ENCODE measurements at places on chromosomes 1 and 21. TPM values are rescaled to one million over a fixed set of nuclear protein-coding genes. Genes with fewer than 3 reads are reported as not detected.
A peak's percentile ranks its signal among the peaks of the same experiment; 100 is the strongest.

DNA sequence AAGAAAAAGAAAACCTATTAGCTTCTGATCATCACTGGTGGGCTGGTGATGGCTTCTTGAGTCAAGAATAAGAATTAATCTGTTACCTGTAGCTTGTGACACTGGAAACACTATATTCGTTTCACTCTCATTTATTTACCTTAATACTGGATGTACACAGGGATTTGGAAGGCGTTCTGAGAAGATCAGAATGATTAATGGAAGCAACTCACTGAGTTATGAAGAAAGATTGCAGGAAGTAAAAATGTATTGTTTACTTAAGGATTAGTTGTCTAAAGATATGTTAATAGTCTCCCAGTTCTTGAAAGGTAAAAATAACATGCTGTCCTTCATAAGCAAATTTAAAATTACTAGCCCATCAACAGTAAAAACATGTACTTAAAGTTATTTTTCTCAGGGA is 644.9 kb upstream of the NCAM2 start:
- DNase-seq, result no peak

CYP4A11 gene
- total RNA-seq, result not detected

GRCh38 chr1:28756846-28757245 is 20.1 kb downstream of the YTHDF2 start:
- no peak for DNase-seq

GRCh38 chr1:30318864-30319718 is 404.3 kb downstream of the MATN1 start:
- DNase-seq, result no peak

DNA sequence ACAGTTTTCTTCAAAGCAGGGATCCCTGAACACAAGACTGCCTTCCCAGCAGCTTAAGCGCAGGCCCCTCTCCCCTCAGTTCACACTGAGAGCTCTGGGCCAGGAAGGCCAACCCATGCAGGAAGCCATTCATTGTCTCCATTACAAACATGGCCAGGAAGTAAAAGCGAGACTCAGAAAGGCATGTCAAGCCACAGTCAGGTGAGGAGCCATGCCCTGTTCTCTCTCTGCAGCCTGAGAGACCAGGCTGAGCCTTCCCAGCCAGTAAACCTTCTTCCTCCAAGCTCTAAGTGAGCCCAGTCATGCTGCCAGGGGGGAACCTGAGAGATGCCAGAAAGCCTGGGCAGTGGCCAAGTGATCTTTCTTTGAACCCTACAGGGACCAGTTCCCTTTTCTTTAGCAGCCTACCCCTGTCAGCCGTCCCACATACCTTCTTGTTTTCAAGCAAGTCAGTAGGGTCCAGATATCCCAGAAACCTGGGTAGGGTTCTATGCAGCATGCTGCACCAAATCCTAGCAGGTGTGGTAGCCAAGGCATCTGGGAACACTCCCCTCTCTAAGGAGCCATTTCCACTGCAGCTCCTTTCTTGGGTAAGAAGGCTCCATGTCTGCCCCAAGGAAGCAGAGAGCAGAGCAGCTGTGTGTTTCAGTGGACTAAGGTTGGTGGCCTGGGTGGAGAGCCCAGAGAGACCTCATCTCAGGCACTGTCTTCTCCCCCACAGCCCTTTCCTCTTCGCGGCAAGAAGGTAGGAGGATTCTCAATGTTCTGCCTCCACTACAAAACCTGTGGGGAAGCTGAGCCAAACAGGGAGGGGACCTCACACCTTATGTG is 977 bp downstream of the TRAF3IP3 start:
- DNase-seq, result no peak

DNA sequence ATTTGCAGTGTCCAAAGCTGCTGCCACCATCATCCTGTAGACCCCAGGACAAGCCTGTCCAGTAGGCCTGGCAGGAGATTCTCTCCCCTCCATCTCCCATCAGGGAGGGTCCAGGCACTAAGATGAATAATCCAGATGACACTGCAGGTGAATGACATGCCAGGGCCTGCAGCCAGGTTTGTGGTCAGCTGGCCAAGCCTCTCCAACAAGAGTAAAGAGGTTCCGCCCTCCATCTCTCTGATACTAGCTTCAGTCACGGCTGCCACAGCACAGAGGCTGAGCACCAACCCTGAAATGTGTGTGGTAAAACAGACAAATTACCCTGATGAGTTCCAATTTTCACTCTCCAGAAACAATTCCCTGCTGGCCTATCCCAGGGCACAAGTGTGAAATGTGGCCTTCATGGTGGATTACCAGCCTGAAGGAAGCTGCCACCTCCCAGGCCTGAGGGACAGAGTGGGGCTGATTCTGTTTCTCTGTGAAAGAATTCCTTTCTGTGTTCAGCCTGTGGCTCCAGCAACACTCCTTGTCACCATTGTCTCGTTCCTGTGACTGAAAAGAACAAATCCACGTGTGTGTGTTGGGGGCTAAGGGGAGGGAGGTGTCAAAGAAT is 19.9 kb upstream of the LHX4 start:
- DNase-seq, result no peak

AP4B1 gene
- 11.8 TPM for total RNA-seq

CFHR1 gene
- total RNA-seq, result not detected

DNA sequence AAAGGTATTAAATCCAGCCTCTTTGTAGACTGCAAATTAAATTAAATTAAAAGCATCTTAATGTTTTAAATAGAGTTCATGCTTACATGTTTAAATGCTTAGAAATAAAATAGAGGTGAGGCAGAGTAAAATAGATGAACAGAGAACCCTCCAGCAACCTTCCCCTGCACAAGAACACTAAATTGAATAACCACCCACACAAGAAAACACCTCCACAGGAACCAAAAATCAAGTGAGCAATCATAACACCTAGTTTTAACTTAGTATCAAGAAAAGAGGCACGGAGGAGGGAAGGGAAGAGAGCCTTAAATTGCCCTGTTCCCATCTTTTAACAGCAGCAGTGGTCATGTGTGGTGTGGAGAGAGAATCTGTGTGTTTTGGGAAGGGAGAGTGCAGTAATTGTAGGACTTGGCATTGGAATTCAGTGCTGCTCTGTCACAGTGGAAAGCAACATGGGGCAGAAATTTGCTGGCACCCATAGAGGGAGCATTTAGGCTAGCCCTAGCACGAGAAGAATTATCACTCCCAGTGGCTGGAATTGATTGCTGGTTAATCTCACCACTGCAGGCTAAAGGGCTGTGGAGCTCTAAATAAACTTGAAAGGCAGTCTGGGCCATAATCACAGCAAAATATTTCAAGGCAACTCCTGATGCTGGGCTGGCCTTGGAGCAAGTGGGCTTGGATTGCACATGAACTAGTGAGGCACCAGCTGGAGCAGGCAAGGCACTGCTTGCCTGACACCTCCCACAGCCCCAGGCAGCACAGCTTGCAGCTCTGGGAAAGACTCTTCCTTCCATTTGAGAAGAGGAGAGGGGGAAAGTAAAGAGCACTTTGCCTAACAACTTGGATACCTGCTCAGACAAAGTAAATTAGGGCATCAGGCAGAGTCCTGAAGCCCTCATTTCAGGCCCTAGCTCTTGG is 1478.8 kb downstream of the NCAM2 start:
- DNase-seq, result no peak

ERRFI1 gene
- total RNA-seq, result 10.8 TPM

NMNAT1 gene
- total RNA-seq, result 22.2 TPM

GRCh38 chr1:63721531-63722189 is 52.2 kb upstream of the ROR1 start:
- DNase-seq, result no peak

DNA sequence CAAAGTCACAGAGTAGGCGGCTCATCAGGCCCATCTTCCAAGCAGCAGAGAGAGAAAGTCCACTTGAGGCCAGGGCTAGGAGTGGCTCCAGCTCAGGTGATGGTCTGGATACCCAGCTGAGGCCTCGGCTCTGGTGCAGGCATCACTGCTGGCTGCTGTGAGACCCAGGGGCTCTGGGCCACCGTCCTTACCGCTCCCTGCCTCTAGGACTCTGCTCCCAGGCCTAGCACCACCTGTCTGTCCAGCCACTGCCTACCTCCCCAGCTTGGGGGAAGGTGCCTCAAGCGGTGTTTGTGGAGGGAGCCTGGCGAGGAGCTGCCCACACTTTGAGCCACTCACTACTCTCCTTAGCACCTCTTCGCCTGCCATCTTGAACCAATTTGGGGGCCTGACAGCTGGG is 57.9 kb downstream of the DMRTB1 start:
- no peak for DNase-seq

DNA sequence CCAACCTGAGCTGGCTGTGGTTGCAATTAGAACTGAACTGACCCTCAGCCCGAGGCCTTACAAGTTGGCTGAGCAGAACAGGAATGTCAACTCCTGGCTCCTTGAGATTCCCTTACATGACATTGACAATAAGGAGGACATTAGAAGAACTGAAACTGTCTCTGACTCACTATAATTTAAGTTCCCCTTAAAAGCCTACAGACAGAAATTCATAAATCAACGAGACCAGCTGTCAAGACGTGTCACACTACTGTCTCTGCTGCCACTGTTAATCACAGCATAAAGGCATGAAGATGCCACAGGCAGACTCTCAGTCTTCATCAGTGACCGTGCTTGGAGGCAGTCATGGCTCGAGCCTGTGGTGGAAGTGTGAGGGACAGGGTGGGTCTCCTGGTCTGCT is 168.8 kb downstream of the GABPA start:
- DNase-seq, result no peak

DNA sequence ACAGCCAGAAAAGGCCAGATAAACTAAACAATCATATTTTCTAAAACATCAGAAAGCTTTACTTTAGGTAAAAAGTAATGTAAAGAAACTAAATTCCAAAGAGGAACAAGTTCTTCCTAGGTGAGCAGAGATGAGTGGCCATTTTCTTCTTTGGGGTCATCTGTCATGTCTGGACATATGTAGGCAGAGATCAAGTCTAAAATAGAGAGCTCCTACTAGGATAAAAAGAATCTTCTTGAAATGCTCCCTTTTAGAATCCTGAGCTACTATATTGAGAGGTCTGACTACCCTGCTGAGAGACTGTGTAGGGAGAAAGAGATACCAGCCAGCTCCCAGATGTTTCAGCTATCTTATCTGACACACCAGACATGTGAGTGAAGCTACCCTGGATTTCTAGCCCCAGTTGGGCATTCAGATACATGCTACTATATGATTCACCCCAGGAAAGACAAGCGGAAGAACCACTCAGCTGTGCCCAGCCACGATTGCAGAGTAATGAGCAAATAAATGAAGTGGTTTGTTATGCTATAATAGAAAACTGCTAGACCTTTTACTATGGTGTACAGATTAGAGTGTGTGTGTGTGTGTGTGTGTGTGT is 80.1 kb downstream of the TTLL7 start:
- no peak for DNase-seq

GRCh38 chr1:228166170-228166936 is 749 bp downstream of the IBA57 start:
- DNase-seq, result peak; percentile 65

All from left ventricle myocardium inferior (tissue), 1 donor.